Ovary (tissue), 10 donors: ENCODE measurements at places on chromosomes 7 and 10. TPM values are rescaled to one million over a fixed set of nuclear protein-coding genes. Genes with fewer than 3 reads are reported as not detected.
A peak's percentile ranks its signal among the peaks of the same experiment; 100 is the strongest.

The WNT8B gene
- total RNA-seq = not detected

The SLC37A3 gene
- 53.5 TPM for total RNA-seq

The AKR1C4 gene
- not detected for total RNA-seq

The SPRN gene
- total RNA-seq = 0.20 TPM

The UBE2D1 gene
- total RNA-seq = 14.1 TPM

The EN2 gene
- not detected for total RNA-seq

The PITX3 gene
- not detected for total RNA-seq

The AOC1 gene
- 0.26 TPM for total RNA-seq

The PPIA gene
- 1,200 TPM for total RNA-seq

The NOS3 gene
- 8.6 TPM for total RNA-seq

DNA sequence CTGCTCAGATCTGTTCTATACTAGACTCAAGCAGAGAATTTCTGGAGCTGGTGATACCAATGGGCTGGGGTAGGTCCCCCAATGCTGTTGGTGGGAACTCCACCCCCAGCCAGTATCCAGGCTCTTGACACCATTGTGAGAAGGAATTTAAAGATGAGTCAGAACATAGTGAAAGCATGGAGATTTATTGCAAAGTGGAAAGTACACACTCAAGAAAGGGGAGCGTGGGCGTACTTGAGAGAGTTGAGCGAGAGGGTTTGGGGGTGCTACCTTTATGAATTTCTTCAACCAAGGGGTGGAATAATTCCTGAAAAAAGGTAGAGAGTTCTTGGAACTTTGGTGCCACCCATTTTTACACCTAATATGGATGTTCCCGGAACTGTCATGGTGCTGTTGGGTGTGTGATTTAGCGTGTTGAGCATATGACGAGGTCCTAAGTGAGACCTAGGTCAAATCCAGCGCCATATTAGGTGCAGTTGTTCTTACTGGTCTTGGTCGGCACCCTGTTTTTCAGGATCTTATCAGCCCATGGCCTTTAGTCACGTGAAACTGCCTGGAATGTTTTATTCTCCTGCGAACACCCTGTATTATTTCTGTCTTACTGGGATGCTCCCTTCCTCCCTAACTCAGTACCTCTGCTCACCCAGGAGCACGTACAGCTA lies 122.0 kb upstream of the AHR start:
- DNase-seq = no peak
- no peaks in the 10 kb centered on the region for H3K4me1 ChIP-seq
- no peaks in the 10 kb centered on the region for H3K36me3 ChIP-seq
- H3K27ac ChIP-seq = no peak overlapping the region
- H3K4me3 ChIP-seq = no peak overlapping the region

DNA sequence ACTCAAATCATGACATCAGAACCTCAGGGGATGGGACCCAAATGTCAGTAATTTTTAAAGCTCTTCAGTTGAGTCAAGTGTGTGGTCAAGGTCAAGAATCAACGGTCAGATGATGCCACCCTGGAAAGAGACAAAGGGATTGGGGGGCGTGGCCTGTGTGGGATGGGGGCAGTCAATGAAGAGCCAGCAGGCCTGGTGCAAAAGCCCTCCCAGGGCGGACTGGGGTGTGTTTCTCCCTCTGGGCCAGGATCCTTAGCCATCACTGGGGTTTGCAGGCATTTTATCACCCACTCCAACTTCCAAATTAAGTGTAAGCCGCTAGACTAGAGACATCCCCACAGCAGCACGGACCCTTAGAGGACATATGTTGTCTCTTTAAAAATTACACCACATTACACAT lies 204.7 kb downstream of the USP6NL start:
- H3K36me3 ChIP-seq = no peaks in the 10 kb centered on the region
- no peak overlapping the region for H3K4me3 ChIP-seq
- no peaks in the 10 kb centered on the region for H3K4me1 ChIP-seq
- H3K27me3 ChIP-seq = no peaks in the 10 kb centered on the region
- H3K27ac ChIP-seq = no peak overlapping the region

DNA sequence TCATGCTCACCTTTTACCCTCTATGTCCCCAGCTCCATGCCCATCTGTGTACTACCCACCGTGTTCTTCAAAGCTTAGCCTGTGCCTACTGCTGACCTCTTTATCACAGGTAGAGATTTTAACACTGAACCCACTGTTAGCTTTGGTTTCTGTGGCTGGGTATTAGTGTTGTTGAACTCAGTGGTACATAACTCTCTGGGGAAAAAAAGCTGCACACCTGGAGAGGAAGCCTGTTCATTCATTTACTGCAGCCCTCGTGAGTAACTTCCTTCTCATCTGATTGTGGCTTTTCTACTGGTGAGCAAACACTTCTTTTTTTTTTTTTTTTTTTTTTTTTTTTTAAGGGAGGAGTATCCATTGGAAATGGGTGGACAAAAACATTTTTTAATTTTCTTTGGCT lies 326.3 kb downstream of the CCSER2 start:
- H3K27ac ChIP-seq = no peak overlapping the region
- H3K27me3 ChIP-seq = no peaks in the 10 kb centered on the region
- H3K36me3 ChIP-seq = no peaks in the 10 kb centered on the region

DNA sequence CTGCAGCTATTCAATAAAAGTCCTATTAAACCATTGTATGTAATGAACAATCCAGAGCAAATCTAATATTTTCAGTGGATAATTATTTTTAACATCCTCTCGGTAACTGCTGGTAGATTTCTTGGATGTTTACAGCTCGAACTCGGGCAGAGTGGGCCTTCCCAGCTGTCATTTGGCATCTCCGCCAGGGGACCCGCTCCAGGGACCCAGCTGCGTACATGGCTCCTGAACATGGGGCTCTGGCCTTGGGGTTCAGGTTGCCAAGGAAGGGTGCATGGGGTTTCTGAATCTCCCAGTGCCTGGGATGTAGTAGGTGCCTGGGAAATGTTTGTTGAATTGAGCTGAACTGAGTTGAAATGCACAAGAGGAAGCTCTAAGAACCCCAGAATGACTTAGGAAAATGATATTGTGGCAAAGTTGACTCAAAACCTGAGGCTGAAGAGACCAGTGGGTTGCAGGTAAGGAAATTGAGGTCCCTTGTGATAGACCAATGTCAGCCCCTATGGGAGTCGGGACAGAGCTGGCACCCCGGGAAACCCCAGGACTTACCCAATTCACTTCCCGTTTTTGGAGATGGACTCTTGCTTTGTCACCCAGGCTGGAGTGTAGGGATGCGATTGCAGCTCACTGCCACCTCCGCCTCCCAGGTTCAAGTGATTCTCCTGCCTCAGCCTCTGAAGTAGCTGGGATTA lies 228.4 kb downstream of the CUX1 start:
- H3K27me3 ChIP-seq = no peaks in the 10 kb centered on the region
- DNase-seq = no peak
- no peak overlapping the region for H3K4me3 ChIP-seq
- peaks cover 11% of the 10 kb centered on the region for H3K4me1 ChIP-seq
- H3K27ac ChIP-seq = no peak overlapping the region
- no peaks in the 10 kb centered on the region for H3K36me3 ChIP-seq

DNA sequence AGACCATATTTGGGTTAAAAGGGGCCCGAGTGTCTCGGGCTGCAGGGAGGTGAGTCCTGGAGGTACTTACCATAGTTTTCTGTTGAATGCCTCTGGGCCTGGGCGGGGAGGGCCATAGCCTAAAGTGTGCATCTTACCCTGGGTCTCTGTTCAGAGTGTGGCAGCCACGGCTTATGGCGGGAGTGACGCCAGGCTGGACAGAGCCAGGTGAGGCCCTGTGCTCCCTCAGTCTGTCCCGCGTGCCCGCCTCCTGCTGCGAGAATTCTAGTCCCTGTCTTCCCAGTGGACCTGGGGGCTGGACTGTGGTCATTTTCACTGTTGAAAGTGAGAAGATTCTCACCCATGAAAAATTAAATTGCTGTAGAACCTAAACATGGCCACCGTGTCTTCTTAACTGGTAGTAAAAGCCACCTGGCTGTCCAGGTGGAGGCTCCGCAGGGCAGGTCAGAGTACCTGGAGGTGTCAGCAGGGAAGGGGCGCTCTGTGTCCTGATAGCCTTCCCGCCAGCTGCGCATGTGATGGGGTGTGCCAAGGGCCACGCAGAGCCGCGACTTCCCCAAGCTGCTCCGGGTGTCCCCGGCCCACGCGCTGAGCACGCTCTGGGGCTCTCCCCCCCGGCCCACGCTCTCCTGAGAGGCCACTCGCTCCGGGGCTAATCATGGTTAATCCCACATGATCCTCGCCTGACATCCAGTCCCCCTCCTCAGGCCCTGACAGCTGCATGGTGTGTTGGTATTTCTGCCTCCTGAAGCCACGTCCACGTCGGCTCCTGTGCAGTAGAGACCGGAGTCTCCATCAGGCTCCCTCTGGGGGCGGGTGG lies 20.3 kb downstream of the INPP5A start:
- H3K27me3 ChIP-seq = no peaks in the 10 kb centered on the region
- no peak overlapping the region for H3K4me3 ChIP-seq
- peaks cover 11% of the 10 kb centered on the region for H3K4me1 ChIP-seq
- no peak overlapping the region for H3K27ac ChIP-seq
- no peak for DNase-seq

- H3K4me1 ChIP-seq = peaks cover 23% of the 10 kb centered on the region
- H3K27ac ChIP-seq = peak overlapping the region; percentile 51
- no peak overlapping the region for H3K4me3 ChIP-seq
- no peak for DNase-seq
- no peaks in the 10 kb centered on the region for H3K36me3 ChIP-seq
- no peaks in the 10 kb centered on the region for H3K27me3 ChIP-seq
These were observed 6.5 kb downstream of the BAG3 start for GRCh38 chr10:119657725-119658124.

GRCh38 chr10:88788924-88789323 lies 13.6 kb upstream of the LIPM start:
- no peak overlapping the region for H3K4me3 ChIP-seq
- H3K27ac ChIP-seq = no peak overlapping the region
- H3K27me3 ChIP-seq = no peaks in the 10 kb centered on the region
- no peaks in the 10 kb centered on the region for H3K36me3 ChIP-seq

GRCh38 chr10:78543749-78544362 lies 510.2 kb downstream of the RPS24 start:
- no peak overlapping the region for H3K4me3 ChIP-seq
- peak; percentile 80 for DNase-seq
- no peaks in the 10 kb centered on the region for H3K27me3 ChIP-seq
- H3K27ac ChIP-seq = no peak overlapping the region
- H3K4me1 ChIP-seq = peaks cover 22% of the 10 kb centered on the region
- H3K36me3 ChIP-seq = no peaks in the 10 kb centered on the region

DNA sequence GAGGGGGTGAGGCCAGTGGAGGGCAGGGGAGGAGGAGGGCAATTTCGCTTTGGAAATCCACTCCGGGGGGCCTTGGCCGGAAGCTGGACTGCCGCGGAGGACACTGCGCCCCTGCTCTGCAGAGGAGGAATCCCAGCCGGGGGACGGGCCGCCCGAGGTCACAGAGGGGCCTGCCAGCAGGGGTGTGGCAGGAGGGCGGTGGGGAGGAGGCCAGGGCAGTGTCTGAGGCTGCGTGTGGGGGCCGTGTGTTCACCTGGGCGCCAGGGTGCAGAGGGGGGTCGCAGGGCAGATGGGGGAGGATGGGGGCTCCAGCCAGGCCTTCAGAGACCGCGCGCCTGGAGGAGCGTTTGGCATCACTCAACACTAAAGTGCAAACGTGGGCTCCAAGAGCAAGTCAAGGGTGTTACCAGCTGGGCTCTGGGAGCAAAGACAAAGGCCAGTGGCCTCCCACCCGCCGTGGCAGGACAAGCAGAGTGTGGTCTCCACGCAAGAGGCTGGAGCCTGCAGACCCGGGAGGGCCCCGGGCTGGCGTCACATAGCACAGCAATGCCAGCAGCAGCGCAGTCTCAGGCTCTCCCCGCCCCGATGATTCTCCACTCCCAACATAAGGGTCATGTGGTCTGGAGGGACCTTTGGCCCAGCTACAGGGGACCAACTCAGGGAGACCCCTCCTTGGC lies 45.3 kb upstream of the DNAJB6 start:
- H3K27ac ChIP-seq = no peak overlapping the region
- H3K4me3 ChIP-seq = no peak overlapping the region
- no peaks in the 10 kb centered on the region for H3K36me3 ChIP-seq
- H3K4me1 ChIP-seq = no peaks in the 10 kb centered on the region
- H3K27me3 ChIP-seq = no peaks in the 10 kb centered on the region

- peak overlapping the region; percentile 85 for H3K4me3 ChIP-seq
- no peaks in the 10 kb centered on the region for H3K36me3 ChIP-seq
- H3K27me3 ChIP-seq = no peaks in the 10 kb centered on the region
- peak overlapping the region; percentile 86 for H3K27ac ChIP-seq
- no peak for DNase-seq
- H3K4me1 ChIP-seq = peaks cover 2% of the 10 kb centered on the region
These were observed 678 bp upstream of the TMEM106B start for GRCh38 chr7:12210179-12211053.

GRCh38 chr10:70540089-70540788 lies 61.7 kb downstream of the PALD1 start:
- H3K27me3 ChIP-seq = no peaks in the 10 kb centered on the region
- no peaks in the 10 kb centered on the region for H3K4me1 ChIP-seq

DNA sequence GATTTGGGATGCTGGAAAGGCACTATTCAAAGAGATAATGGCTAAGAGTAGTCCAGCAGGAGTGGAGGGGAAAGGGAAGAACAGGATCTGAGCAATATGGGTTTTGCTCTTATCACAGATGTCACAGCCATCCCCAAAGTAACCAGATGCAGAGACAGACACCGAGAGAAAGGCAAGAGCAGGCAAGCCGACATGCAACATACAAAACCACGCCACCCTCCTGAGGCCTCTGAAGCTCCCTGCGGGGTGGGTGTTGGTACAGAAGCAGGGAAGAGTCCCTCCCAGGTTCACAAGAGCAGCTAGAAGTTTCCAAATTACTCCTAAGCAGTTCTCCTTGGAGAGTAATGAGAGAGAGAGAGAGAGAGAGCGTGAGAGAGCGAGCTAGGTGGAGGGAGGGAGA lies 10.8 kb upstream of the C10orf53 start:
- H3K27me3 ChIP-seq = no peaks in the 10 kb centered on the region
- H3K4me3 ChIP-seq = no peak overlapping the region
- no peaks in the 10 kb centered on the region for H3K4me1 ChIP-seq
- no peak for DNase-seq
- H3K36me3 ChIP-seq = no peaks in the 10 kb centered on the region

- H3K36me3 ChIP-seq = no peaks in the 10 kb centered on the region
- DNase-seq = no peak
- no peak overlapping the region for H3K27ac ChIP-seq
- no peaks in the 10 kb centered on the region for H3K27me3 ChIP-seq
- peaks cover 5% of the 10 kb centered on the region for H3K4me1 ChIP-seq
These were observed 11.7 kb downstream of the CNPY1 start for GRCh38 chr7:155534691-155535090.

- H3K4me1 ChIP-seq = peaks cover 4% of the 10 kb centered on the region
- no peaks in the 10 kb centered on the region for H3K36me3 ChIP-seq
- no peaks in the 10 kb centered on the region for H3K27me3 ChIP-seq
- no peak overlapping the region for H3K27ac ChIP-seq
These were observed 107.7 kb upstream of the BTBD16 start for GRCh38 chr10:122163174-122164022.

DNA sequence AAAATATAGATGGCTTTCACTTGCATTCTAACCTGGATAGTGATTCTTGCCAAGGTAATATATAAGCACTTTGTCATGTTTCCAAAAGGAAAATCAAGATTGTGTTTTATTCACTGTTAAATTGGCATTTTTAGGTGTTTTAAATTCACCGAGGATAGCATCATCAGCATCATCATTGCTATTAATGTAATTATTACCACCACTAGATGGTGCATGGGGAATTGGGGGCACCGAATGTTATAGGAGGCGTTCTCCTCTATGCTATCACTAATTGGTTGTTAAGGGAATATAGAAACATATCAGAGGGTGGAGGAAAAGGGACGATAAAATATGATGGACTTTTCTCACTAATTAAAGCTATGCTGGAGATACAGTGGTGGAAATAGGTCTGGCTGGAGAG lies 95.5 kb downstream of the CELF2 start:
- DNase-seq = no peak
- peaks cover 5% of the 10 kb centered on the region for H3K4me1 ChIP-seq
- no peak overlapping the region for H3K27ac ChIP-seq
